ENCODE measurements at places on chromosomes 16 and 17. TPM values are rescaled to one million over a fixed set of nuclear protein-coding genes. Genes with fewer than 3 reads are reported as not detected.

- DNase-seq, result no peak
Measured at GRCh38 chr17:36722903-36723263, 121.5 kb downstream of the MRM1 start.

DNA sequence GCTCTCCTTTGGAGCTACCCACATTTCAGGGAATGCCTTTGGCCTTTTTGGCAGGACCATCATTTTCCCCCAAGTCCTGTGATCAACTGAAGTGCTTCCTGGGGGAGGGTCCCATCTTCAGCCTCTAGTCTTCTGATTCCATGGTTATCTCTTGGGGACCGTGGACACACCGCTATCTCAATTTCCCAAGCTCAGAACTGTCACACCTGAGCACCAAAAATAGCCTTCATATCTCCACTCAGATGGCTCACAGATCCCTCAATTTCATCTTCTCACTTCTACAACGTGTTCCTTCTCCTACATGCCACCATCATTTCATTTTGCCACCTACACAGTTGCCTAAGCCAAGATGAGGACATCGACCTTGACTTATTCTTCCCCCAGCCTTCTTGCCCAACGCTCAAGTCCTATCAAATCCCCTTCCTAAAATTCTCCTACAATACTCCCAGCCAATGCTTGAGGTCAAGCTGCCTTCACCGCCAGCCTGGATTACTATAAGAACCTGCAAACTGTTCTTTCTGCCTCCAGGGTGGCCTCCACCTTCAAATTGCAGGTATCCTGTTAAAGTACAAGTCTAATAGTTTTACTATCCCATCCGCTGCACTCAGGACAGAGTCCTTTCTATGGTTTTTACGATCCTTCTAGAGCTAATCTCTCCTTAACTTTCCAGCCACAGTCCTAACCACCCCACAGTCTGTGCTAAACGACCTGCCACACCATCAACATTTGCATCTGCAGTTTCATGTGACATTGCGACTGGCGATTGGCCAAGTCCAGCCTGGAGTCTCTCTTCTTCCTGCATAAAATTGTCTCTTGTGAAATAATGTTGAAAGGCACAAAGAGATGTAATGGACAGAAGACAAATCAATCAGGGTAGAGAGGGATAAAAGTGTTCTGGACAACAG is 6.2 kb downstream of the ATP6V0D1 start:
- no peak for DNase-seq

- no peak for DNase-seq
Measured at GRCh38 chr17:48549914-48550501, 5.1 kb upstream of the HOXB2 start.

DNA sequence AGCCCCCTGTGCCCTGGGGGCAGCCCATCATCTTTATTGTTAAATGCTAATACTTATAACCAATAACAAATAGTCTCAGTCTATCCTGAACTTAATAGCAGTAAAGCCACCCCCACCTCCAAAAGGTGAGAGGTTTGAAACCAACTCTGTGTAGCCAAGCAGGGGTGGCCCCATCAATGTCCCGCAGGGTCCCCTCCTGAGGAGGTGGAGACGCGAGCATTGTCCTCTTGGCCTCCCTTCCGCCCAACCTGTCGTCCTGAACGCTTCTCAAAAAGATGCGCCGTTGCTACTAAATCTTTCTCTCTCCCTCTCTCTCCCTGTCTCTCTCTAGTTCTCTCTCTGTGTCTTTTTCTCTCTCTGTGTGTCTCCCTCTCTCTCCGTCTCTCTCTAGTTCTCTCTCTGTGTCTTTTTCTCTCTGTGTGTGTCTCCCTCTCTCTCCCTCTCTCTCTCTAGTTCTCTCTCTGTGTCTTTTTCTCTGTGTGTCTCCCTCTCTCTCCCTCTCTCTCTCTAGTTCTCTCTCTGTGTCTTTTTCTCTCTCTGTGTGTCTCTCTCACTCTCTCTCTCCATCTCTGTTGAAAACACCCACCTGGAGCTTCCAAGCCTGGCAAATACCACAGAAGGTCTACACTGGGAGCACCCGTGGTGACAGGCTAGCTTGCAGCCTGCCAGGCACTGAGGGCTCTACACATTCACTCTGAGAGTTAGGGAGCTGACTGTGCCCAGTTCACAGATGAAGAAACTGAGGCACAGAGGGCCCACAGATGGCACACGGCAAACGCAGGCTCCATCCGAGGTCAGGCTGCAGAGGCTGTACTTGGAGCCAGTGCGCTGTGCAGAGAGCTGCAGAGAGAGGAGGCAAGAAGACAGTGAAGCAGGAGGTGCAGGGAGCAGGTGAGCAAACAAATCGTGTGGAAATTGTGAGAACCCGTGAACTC is 185.9 kb downstream of the C16orf95 start:
- no peak for DNase-seq

- DNase-seq, result no peak
Measured at GRCh38 chr16:73047221-73047535, 750 bp downstream of the ZFHX3 start.

The MT1G gene
- polyA plus RNA-seq, result not detected

Data from A549 (cell line).